Bone marrow (tissue), 2 donors: ENCODE measurements at places on chromosomes 1 and 21.

- no peak for DNase-seq
Measured at GRCh38 chr21:28358170-28358569, 634.5 kb downstream of the LTN1 start.

DNA sequence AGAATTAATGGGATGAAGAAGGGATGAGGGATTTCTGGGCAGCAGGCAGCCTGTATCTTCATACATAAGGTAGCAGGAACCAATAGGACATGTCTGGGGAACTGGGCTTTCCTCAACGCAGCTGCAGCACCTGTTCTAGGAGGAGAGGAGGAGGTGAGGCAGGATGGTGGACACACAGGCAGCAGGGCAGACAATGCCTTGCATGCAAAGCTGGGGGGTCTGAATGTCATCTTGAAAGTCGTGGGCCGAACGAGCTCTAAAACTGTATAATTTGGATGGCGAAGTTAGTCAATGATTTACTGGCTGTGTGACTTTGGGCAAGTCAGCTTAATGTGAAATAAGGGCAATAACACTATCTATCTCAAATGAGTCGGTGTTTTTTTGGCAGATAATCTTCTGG lies 124.4 kb downstream of the BEND5 start:
- no peak for DNase-seq

- DNase-seq: no peak
Measured at GRCh38 chr1:35511305-35511704, 45.9 kb downstream of the KIAA0319L start.

DNA sequence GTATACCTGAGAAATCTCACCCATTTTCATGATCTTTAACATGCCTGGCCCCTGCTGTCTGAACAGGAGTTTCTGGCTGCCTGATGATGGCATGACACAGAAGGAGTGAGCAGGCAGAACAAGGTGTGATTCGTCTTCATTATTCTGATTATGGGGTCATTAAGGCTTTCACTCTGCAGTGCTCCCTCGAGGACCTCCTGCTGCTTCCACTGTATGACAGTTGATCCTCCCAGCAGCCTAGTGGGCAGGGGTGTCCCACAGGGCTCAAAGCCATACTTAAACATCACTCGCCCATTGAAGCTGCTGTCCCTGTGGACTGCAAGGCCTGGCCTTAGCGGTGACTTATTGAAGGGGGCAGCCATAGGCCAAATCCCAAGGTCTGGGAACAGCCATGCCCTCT lies 12.7 kb upstream of the PARS2 start:
- DNase-seq: no peak

- no peak for DNase-seq
Measured at GRCh38 chr1:246597340-246597739, 31.1 kb downstream of the CNST start.

DNA sequence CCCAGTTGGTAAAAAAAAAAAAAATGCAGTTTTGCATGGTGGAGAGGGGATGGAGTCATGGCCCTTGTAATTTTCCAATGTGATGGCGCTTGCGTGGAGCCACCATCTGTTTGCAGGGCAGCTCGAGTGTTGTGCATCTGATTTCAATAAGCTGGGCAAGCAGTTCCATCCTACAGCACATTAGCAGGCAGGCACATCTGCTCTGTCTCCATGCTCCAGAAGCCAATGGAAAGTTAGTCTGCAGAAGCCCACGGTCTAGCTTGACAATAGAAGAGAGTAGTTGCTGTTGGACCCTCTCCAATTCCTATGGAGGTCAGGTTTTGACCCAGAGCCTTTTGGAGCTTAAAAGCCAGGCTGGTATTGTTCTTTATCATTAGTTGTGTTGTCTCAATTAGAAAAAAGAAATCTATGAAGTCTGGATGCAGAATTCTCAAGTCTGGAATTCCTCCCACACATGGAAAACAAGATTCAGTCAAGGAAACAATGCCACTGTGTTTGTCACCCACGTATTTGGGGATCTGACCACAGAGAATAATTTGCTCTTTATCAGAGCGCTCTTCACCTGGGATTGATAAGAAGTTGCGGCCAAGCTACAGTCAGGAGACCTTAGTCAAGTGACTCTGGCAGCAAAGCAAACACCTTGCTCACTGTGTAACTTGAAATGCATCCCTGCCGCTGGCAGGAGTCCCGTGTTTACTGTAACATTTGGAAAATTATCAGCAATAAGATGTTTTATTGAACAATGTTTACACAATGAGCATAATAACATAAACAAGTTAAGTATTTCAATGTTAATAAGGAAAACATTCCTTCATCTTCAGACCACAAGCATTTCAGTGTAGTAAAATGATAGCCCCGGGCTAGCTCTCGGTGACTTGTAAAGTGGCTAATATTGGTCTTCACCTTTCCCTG lies 20.7 kb downstream of the NGF start:
- DNase-seq: no peak

- no peak for DNase-seq
Measured at GRCh38 chr21:35323947-35324346, 274.8 kb upstream of the RUNX1 start.

DNA sequence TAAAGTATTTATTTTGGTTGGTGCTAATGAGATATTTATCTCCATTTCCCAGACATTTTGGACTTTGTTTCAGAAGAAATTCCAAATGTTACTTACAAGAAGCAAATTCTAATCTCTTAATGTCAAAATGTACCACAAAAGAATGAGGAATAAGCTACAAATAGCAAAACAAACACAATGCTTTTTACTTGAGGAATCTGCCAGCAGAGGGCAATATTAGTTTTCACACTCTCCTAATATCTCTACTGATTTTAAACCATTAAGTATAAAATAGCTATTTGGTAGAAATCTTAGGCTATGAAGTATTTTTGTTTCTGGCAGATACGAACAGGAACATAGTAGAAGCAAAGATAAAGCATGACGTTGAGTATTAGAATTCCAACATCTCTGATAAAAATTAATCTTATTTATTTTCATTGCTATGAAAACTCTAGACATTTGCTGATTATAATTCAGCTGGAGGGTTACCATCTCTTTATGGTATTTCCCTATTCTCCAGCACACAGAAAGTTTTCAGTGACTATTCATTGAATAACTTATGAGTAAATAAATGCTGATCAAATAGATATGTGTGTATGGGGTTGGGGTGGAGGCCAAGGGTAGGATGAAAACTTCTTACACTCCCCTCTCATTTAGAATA lies 13.4 kb upstream of the HMCN1 start:
- DNase-seq: no peak

DNA sequence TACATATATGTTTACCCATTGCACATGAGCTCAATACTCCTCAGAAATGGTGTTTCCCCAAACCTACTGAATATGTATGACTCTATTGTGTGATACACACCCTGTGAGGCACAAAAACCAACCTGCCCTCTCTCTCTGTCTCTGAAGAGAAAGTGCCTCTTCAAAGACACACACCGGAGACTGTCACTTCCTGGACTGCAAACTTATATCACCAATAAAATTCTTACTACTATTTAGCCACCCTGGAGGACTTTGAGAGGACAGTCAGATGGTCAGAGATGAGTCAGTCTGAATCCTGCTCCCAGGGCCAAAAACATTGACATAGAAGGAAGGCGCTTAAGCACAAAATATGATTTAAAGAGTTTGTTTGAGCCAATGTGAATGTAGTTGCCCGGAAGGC lies 110.4 kb downstream of the PPIAL4G start:
- no peak for DNase-seq

DNA sequence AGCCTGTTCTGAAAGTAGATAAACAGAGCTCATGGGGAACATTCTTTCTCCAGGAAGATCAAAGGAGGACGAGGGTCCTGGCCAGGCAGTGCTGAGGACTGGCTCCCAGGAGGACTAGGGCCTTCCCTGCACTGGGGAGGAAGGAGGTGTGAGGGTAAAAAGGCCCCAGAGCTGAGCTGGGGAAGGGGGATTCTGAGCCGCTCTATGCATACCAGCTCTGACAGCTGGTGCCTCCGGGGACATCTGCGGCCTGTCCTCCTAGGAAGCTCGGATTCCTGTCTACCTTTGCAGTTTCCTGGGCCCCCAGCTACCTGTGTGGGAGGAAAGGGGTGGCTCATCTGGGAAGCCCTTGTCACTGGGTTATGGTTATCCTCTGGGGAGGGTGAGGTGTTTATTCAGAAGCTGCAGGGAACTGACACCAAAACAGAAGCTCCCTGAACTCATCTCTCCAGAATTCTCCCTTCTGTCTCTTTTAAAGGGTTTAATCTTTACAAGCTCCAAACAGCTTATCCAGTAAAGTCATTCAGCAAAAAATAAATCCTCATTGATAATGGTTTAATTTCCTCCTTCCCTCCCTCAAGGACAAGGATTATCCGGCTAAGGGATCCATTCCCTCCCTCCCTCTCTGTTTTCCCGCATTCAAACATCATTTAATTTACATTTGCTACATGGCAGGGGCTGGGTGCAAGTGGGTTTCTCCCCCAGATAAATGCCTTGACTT lies 31.0 kb downstream of the NENF start:
- no peak for DNase-seq

DNA sequence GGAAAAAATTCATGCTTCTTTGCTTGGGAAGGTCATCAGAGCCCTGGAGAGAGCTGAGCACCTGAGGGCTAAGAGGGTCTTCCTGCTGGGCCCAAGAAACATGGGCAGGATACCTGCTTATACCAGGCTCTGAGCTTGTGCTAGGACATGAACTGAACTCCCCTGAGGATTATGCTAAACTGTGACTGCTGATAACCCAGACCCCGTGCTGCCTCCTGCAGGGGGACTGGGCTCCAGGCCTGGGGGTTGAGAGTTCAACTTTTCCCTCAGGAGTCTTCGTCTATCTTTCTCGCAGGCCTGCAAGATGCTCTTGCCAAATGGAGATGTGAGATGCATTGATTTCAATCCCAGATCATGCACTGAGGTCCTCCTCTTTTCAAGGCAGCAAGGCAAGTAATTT lies 368.5 kb downstream of the HHAT start:
- DNase-seq: no peak

DNA sequence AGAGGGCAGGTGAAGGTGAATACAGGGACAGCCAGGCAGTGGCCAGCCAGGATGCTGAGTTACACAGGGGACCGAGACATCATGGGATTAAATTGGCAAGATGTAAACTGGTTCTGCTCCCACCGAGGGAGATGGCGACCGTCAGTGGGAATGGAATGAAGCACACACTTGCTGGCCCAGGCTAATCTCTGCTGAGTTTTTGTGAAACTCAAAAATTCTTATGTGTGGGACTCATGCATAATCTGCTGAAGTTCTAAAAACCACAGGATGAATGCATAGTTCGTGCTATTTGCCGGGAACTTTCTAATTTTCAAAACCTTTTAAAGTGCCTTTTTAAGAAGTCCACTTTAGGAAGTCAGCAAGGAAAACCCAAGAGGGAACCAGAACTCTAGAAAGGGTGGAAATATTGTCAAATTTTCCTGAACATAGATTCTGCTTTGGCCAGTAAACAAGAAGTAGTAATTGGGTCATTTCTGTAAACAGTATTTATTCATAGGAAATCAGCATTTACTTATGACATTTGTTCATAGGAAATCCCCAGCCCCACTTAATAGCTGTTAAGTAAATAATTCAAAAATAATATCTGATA lies 85.4 kb upstream of the ROR1 start:
- DNase-seq: no peak

DNA sequence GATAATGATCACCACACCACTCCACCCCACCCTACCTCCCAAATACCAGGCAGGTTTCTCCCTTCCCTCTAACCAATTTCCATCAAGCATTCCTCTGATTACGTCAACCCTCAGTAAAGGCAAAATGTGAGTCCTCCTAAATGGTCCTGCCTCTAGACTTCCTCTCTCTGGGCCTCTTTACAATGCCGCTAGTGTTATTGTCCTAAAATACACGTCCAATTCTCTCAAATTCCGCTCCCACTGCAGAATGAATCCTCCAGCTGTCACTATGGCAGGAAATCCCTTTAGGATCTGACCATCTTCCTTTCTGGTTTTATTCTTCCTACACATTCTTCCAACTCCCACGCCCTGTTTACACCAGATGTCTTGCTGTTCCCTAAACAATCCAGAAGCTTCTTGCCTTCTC lies 68.7 kb downstream of the DEGS1 start:
- DNase-seq: no peak

GRCh38 chr1:230878591-230878990 lies 10.3 kb upstream of the C1orf198 start:
- no peak for DNase-seq

DNA sequence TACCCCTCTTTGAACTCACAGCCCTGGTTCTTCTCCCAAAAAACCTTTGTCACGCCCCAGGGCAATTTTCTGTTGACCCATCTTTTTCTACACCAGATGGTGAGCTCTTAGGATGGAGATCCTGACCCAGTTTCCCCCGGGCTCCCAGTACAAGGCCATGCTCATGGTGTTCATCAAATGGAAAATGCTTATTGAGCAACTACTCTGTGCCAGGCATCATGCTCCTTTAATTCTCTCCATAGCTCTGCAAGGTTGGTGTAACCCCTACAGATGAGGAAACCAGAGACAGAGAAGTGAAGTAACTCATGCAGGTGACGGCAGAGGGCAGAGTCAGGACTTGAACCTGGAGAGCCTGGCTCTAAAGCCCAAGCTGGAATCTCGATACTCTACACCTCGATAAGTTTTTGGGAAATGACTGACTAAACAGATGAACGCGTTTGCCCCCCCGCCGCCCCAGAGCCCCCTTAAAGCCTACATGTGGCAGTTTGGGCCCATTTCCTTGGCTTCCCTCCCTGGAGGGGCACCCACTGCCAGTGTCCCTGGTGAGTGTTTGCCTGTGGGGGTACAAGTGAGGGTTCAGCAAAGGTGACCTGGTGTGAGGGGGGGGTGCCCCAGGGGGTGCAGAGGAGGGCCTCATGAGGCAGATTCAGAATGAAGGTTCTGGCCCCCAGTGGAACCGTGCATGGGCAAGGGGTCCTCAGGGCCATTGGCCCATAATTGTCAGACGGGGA lies 30.2 kb upstream of the RUNX3 start:
- DNase-seq: no peak

GRCh38 chr21:42107881-42108553 lies 36.9 kb downstream of the UMODL1 start:
- DNase-seq: peak; percentile 70

DNA sequence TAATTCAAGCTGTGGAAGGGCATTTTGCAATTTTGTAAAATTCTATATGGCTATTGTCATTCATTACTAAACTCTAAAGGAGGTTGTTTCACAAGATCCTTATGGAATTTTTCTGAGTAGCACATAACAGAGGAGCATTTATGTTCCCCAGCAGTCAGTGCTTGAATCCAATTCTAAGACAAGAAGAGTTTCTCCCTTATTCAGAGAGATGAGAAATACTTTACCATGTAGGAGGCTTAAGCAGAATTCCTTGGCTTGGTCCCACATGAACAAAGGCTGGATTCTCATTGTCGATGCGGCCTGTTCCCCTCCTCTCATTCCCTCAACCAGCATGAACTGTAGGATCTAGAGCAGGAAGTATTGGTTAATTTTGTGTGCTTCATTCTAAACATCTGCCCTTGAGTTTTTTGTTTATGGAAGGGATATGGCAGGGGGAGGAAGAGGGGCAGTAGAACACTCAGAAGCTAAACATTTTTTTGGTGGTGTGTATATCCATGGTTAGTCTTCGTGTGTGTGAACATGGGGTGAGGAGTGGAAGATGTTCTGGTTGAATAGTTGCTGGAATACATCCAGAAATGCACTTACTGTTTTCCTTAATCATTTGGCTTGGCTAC lies 74.3 kb downstream of the LAMC1 start:
- no peak for DNase-seq

- no peak for DNase-seq
Measured at GRCh38 chr21:41906770-41907169, 27.6 kb upstream of the PRDM15 start.

GRCh38 chr1:240804475-240804874 lies 192.5 kb upstream of the GREM2 start:
- no peak for DNase-seq
